ENCODE measurements at places on chromosomes 11 and 22.

DNA sequence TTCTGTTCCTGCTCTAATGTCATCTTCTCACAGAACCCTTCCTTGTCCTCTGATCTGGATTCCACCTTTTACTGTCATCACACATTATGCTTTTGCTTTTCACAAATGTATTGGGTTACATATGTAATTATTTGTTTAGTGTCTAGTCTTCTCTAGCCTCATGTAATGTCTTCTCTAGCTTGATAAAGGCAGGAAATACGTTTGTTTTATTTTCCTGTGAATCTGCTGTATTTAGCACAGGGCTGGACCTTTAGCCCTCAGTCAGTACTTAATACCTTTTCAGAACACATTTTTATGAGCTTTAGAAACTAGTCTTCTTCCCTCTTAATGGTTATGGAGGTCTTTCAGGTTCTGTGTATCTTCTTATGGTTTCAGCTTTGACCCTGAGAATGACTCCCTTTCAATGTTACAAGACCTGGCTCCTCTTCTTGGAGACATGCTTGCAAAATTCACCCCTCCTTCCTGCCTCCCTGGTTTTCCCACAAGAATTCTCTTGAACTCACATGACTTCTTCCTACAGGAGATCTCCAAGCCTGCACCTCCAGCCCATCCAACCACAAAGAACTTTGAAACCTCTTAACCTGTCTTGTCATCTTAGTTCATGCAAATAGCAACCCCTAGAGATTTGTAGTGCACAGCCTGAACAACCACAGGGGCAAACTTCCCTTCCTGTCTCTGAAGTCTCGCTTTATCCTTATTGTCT, 132.7 kb upstream of the DDI1 start:
- DNase-seq, result no peak

DNA sequence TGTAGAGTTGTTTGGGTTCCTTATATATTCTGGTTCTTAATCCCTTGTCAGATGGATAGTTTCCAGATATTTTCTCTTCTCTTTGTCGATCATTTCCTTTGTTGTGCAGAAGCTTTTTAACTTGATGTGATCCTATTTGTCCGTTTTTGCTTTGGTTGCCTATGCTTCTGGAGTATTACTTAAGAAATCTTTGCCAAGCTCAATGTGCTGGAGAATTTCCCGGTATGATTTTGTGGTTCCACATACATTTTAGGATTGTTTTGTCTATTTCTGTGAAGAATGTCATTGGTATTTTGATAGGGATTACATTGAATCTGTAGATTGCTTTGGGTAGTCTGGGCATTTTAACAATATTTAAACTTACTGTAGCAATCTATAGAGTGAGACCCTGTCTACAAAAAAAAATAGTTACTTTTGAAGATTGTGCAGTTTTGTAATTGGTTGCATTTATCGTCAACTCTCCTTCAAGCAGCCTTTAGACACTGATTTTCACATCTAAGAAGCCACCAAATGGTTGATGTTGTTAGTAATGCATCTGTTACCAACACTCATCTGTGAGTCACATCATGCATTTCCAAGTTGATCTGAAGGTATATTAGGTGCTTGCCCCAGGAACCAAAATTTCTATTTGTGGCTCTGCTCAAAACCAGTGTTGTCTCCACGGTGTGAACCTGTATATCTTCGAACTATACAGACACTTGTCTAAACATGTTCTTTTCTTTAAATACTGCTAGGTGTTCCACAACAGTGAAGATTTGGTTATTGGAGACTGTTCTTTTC, 21.4 kb downstream of the XRCC6 start:
- no peak for DNase-seq

DNA sequence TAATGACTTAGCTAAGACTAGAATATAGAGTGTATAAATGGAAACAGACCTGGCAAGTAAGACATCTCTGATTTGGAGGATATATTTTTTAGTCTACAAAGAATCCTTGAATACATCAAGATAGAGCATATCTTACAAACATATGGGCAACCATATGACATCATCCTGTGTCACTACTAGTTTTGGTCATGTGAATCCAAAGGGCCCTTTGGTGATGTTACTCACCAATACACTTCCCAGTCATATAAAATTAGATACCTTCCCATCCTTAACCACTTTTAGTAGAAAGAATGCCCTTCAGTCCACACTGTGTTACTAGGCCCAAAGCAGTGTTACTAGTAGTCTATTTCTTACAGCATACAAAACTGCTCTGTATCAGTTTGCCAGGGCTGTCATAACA, 31.6 kb downstream of the GRIA4 start:
- no peak for DNase-seq

DNA sequence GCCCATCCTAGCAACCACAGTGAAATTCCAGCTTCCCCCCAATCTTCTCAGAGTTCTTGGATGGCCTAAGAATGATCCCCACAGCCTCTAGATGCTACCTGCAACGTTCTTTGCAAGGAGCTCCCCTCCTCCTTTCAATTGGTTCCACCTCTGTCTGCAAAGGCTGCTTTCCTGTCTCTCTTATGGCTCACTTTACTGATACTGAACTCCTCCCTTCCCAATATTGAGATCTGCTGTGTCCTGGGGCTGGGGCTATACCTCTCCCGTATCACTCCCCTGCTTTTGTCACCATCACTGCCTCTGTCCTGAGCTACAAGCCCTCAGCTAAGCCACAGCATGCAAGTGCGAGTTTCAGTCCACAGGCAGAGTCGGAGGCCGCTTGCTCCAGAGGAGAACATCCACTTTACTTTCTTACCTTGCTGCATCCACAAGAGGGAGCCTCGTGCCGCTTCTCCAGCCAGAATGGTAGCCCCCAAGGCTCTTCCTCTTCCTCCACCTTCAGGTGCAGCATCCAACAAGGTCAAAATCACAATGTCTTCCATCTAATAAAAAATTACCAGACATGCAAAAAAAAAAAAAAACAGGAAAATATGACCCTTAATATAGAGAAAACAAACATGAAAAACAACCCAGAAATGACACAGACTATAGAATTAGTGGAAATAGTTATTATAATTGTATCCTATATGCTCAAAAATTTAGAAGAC, 48.6 kb upstream of the TMEM45B start:
- DNase-seq, result no peak

DNA sequence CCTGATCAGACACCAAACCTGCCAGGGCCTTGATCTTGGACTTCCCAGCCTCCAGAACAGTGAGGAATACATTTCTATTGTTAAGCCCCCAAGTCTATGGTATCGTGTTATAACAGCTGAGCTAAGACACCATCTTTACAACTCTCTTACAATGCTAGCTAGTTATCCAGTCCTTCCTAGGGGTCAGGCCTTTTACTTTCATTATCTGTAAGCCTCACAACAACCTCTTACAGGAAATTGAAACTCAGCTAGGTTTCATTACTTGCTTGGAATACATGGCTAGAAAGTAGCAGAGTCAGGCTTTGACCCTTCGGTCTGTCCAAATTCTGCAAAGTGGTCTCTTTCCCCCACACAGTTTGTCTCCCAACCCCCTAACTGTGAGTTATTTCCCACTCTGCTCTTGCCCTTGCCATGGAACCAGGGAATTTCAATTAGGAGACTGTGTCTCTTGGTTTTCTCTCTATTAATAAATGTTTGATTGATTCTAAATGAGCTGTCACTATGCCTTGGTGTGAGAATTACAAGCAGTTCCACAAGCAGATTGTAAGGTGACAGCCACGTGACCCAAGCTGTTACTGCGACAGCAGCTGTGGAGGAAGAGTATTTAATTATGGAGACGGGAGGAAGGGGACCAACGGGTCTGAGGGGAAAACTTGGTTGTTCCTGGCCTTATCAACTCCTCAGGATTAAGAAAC, 38.4 kb upstream of the CLMP start:
- DNase-seq, result no peak

GRCh38 chr11:69563946-69564775, 76.8 kb upstream of the CCND1 start:
- no peak for DNase-seq

- DNase-seq, result no peak
Measured at GRCh38 chr22:46102159-46102558, 48.2 kb upstream of the PPARA start.

DNA sequence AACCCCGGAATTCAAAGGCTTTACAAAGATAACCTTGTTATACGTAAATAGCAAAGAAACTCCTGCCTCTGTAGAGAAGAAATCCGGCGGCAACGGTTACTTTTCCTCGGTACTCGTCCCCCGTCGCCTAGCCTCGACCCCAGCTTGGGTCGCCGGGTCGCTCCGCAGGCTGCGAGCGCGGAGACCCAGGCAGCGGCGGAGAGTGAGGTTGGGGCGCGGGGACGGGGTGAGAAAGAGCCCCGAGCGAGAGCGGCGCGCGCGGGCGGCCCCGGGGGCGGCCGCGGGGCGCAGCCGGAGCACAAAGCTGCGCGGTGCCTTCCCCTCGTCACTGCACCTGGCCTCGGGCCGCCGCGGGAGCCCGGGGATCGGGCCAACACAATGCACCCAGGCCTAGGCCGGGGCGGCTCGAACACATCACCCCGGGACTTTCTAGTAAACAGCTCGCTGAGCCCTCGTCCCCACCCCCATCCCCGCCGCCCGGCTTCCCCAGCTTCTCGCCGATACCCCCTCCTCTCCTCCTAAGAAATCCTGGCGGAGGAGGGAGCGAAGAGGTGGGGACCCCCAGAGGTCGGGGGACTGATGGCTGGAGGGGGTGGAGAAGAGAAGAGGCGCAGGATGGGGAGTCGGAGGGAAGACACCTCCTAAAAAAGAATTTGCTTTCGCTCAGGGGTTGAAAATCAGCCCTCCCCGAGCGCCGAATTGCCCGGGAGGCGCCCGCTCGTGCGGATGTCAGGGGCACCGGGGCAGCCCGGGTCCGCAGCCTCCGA, 845 bp downstream of the MPPED2 start:
- DNase-seq, result no peak

GRCh38 chr11:2780850-2781407, 81.1 kb upstream of the KCNQ1OT1 start:
- DNase-seq, result no peak

DNA sequence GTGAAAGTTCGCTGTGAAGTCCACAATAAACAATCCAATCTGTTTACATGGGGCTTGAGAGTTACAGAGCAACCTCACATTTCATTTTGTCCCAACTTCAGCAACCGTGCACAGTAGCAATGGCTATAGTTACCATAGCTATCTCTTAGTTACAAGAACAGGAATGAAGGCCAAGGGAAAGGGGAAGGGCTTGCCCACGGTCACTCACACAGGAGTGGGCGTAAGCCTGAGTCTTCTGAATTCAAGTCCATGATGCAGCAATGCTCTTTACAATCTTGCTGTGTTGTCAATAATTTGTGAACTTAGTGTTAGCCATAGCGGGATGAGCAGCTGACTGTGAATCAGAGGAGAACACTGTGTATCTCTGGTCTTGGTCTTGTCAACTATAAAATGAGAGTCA, 102.9 kb downstream of the ADAMTS15 start:
- no peak for DNase-seq

GRCh38 chr11:96221244-96222070, 121.5 kb downstream of the MAML2 start:
- DNase-seq, result no peak

- DNase-seq, result no peak
Measured at GRCh38 chr11:19673924-19674729, 38.5 kb upstream of the NAV2 start.

GRCh38 chr11:119108146-119108856, 1.2 kb downstream of the C2CD2L start:
- no peak for DNase-seq

GRCh38 chr11:106070606-106071005, 6.5 kb downstream of the KBTBD3 start:
- no peak for DNase-seq

GRCh38 chr22:48627203-48627602, 1200.5 kb downstream of the BRD1 start:
- no peak for DNase-seq

DNA sequence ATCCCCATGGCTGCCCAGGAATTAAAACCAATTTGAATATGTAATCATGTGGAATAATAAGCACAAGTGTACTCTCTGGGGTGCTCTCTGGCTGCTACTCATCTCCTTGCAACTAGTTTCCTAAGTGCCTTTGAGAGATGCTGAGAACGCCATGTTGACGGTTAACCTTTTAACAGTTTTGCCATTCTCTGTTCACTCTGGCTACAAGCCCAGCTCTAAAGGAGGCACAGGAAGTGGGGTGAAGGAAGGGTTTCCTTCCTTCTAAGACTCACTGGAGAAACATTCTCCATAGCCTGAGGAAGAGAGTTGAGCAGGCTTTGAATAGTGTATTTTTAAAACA, 122.0 kb upstream of the ZC3H12C start:
- DNase-seq, result no peak

DNA sequence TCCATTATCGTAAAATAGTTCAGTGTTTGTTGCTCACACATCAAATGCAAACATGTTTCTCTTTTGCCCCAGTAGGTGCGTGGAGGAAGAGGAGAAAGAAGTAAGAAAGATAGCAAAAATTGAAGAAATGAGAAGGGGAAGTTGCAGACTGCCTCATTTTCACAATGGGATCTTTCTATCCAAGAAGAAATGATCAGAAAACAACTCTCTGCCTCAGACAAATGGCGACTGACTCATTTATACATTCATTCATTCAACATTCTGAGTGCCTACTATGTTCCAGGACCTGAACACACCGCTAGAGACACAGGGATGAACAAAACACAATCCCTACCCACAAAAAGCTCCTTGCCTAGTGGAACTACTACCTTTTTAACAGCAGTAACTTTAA, 367 bp downstream of the HPS5 start:
- no peak for DNase-seq

GRCh38 chr11:117011541-117011898, 86.7 kb downstream of the SIK3 start:
- no peak for DNase-seq

DNA sequence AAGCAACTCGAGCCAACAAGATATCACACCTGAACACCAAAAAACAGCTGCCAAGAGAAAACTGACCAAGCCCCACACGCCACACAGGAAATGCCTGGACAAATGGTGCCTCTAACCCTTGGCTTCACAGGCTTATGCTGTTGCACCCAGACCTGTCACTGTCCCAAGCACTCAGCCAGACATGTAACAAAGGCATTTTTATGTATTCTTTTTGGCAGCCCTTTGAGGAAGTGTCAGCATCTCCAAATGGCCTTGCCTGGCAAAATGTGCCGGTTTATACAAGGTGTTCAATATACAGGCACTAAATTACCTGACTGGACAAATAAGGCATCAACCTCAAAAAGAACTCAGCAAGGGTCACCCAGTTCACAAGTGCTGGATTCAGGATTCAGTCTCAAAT, 6.1 kb downstream of the HDHD5 start:
- DNase-seq, result no peak

GRCh38 chr11:109963101-109963500, 130.1 kb upstream of the ZC3H12C start:
- no peak for DNase-seq

DNA sequence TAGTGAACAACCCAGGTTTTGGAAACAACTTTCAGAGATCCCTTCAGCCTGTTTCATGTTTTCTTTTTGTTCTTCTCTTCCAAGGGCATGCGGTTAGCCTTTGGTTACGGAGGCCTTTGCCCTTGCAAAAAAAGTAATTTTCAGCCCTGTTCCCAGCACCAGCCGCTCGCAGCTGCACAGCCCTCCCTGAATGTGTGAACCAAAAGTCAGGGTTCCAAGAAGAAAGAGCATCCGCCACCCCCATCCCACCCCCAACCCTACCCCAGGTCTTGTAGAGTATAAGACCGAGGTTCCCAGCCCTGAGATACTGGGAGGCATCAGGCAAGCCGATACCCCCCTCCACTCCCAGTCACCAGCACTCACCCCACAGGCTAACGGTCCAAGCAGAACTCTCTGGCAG, 56.4 kb downstream of the IGLL1 start:
- DNase-seq, result no peak

- no peak for DNase-seq
Measured at GRCh38 chr11:119446434-119446833, 23.5 kb upstream of the THY1 start.

GRCh38 chr11:77642228-77642627, 4.6 kb upstream of the CLNS1A start:
- no peak for DNase-seq

GRCh38 chr11:88434333-88434976, 96.9 kb upstream of the CTSC start:
- no peak for DNase-seq
